Activated CD4-positive, CD25-positive, alpha-beta regulatory T cell treated with anti-CD3 and anti-CD28 coated beads, Interleukin-2, amount 50 U/mL, for 24 hours (primary cell): ENCODE measurements at places on chromosomes 2 and 18.

GRCh38 chr2:147100406-147101035 lies 744.3 kb upstream of the ACVR2A start:
- ATAC-seq: no peak

DNA sequence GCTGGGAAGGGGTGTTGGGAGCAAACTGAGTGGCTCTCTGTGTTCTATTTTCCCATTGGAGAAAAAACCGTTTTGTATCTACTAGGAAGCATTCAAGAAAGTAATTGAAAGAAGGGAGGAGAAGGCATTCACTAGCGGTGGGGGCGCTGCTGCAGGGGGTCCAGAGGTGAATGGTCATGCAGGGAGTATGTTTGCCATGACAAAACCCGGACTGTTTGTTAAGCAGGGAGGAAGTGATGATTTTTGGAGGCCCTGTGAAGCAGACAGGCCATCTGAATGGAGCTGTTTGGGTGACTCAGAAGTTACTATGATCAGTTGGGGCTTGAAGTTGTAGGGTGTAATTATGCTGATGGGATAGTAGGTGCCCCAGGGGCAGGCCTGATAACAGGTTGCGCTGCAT lies 7.0 kb downstream of the TAF4B start:
- ATAC-seq: no peak

GRCh38 chr2:180607514-180608049 lies 372.8 kb upstream of the UBE2E3 start:
- no peak for ATAC-seq

DNA sequence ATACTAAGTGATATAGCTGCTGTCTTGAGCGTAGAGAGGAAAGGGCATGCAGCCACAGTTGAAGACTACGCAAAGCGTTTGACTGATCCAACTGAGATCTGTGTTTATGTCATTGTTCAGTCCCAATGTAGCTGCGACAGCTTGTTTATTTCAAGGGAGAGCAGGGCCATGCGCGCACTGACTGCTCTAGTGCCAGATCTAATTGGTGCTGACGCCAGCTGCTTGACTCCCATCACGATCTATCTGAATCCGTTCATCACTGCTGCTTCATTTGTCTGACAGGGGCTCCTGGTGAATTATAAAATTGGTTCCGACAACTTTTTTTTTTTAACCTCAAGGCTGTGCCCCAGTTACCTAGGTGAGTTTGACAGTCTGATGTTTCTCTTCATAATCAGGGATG lies 75.7 kb downstream of the CHST9 start:
- ATAC-seq: no peak

GRCh38 chr2:219171231-219171651 lies 1.4 kb upstream of the SLC23A3 start:
- ATAC-seq: no peak

- ATAC-seq: peak; percentile 65
Observed at GRCh38 chr2:64338910-64339500, 115.0 kb upstream of the LGALSL start.

- peak; percentile 72 for ATAC-seq
Observed at GRCh38 chr2:29114946-29115609, at the start of gene CLIP4. TSS of gene CLIP4 (plus strand) at chr2:29115415. CDS start at chr2:29121389, 5,974 bp downstream.

GRCh38 chr2:44934038-44934982 lies 7.2 kb upstream of the SIX3 start:
- ATAC-seq: no peak

- no peak for ATAC-seq
Observed at GRCh38 chr2:238227587-238228032, 12.2 kb downstream of the HES6 start.

GRCh38 chr2:43023791-43024514 lies 202.5 kb downstream of the ZFP36L2 start:
- no peak for ATAC-seq

DNA sequence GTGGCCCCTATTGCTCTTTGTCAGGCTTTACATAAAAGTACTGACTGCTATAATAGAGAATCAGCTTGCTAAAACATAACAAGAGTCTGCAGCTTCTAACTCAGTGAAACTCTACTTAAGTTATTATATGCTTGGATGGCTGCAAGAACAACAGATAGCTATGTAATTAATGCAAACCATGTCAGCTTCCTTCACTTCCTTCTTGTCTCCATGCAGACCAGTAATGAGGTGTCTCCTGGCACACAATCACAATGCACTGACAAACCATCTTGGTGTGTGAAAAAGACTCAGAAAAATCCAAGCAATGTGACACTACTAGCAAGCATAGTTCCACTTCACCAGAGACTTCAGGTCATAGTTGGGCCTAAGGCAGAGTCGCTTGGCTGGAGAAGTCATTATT lies 2068.9 kb upstream of the PIK3C3 start:
- ATAC-seq: no peak

- ATAC-seq: peak; percentile 87
Observed at GRCh38 chr2:55133467-55134315, 83.4 kb upstream of the RTN4 start.

DNA sequence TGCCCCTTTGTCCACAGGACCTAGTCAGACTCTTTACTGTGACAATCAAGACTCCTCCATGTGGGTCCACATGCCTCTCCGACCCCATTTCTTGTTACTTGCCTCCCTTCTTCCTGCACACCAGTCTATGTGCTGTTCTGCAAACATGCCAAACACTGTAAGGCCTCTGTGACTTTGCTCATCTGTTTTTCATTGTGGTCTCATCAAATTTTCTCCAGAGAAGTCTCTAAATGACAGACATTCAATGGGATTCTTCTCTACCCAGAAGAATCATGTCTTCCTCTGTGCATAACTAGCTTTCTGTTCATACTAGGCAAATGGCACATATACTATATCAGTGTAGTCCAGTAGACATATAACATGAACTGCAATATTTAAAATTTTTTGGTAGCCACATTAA lies 43.0 kb upstream of the KCNE4 start:
- no peak for ATAC-seq

DNA sequence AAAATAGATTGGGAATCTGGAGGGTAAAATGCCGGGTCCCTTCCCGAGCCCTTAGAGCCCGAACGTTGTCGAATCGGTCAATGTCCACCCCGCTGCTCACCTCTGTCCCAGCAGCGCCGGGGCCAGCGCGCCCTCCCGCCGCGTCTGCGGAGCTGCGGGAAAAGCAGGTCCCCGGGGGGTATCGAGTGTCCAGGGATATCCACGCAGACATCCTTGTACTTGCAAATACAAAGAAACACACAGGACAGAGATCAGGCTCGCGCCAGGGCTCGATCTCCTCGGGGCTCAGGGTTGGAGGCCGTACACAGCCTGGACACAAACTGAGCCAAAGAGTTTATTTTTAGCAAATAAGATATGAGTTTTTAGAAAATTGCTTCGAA lies 2.3 kb upstream of the GATA6 start:
- ATAC-seq: no peak

DNA sequence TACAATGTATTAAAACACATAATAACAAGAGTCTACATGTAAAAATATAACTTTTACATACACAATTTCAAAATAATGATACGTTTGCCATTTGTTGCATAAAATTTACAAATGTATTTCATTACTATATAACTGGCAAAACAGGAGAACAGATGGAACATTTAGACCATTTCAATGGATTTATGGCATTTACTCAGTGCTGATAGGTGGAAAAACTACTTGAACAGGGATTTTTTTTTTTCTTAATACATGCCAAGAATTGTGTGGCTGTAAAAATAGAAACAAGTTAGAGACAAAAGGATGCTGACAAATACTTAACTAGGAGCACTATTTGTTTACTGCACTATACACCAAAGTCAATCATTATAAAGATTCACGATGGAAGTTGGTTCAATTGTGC lies 266.8 kb upstream of the CCDC68 start:
- no peak for ATAC-seq

DNA sequence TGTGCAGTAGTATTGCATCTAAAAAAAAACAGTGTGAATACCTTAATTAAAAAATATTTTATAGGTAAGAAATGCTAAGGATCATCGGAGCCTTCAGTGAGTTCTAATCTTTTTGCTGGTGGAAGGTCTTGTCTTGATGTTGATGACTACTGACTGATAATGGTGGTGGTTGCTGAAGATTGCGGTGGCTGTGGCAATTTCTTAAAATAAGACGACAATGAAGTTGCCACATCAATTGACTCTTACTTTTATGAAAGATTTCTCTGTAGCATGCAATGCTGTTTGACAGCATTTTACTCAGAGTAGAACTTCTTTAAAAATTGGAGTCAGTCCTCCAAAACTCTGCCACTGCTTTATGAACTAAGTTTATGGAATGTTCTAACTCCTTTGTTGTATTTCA lies 36.2 kb downstream of the GLS start:
- ATAC-seq: no peak
